ENCODE measurements at places on chromosomes 16 and 17.

DNA sequence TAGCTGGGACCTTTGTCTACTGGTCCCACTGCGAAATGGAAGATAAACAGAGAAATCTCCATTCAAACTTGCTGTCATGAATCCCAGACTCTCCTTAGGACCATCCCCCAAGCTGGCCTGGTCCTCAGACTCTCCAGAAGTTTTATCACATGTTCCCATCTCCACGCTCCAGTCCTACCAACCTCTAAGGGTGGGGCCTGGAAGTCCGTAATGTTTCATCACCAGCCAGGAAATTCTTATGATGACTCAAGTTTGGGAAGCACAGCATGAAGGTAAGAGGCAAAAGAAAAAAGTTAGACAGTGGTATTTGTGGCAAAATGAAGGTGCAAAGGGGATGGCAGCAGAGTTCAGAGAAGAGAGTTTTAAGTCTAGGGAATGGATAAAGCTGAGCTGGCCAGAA is 52.7 kb downstream of the ZNF18 start:
- DNase-seq = no peak

- DNase-seq = no peak
Observed at GRCh38 chr17:46121165-46121764, 72.0 kb downstream of the KANSL1 start.

- no peak for DNase-seq
Observed at GRCh38 chr16:1884889-1885288, 12.9 kb upstream of the MEIOB start.

DNA sequence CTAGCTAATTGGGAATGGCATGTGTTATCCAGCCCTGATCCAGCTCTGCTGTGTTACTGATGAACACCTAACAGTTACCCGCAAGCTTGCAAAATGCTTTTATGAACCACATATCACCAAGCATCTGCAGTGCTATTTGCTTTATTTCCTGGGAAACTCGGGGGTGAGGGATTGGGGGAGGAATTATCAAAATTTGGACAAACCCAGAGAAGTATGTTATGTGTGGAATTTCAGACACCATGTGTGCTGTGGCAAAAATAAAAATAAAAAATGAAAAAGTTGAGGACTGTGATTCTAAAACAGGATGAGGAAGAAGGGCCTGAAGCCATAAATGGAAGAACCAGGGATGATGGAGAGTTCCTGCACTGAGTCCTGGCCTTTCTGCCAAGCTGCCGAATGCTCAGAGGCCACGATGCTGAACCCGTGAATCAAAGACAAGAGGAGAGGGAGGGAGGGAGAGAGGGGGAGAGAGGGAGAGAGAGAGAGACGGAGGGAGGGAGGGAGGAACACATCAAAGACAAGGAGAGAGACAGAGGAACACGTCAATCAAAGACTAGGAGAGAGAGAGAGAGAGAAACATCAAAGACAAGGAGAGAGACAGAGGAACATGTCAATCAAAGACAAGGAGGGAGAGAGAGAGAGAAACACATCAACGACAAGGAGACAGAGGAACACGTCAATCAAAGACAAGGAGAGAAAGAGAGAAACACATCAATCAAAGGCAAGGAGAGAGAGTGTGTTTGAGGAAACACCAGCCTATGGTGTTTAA is 89.8 kb downstream of the MRM3 start:
- no peak for DNase-seq

GRCh38 chr17:13038931-13039665 is 21.3 kb upstream of the ELAC2 start:
- no peak for DNase-seq

GRCh38 chr17:73770849-73771229 is 126.6 kb upstream of the SDK2 start:
- no peak for DNase-seq

GRCh38 chr17:19381361-19381740 is 3.1 kb downstream of the MAPK7 start:
- no peak for DNase-seq

- no peak for DNase-seq
Observed at GRCh38 chr17:44187131-44187899, 543 bp downstream of the TMUB2 start.

Data from T47D (cell line).